Astrocyte of the spinal cord (primary cell): ENCODE measurements at places on chromosomes 12 and 14.

DNA sequence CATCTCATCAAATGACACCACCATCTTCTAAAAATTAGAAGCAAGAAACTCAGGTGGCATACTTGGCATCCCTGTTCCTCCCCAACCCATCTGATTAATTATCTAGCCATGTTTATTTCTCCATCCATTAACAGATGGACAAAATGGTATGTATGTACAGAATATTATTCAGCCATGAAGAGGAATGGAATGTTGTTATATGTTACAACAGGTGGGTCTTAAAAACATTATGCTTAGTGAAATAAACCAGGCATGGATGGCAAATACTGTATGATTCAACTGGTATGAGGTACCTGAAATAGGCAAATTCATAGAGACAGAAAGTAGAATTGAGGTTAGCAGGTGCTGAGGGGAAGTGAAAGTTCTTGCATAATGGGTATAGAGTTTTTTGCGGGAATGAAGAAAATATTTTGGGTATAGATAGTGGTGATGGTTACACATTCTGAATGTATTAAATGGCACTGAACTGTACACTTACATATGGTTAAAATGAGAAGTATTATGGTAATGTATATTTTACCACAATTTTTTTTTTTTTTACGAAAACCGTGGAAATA, 17.5 kb downstream of the YY1 start:
- DNase-seq: no peak

DNA sequence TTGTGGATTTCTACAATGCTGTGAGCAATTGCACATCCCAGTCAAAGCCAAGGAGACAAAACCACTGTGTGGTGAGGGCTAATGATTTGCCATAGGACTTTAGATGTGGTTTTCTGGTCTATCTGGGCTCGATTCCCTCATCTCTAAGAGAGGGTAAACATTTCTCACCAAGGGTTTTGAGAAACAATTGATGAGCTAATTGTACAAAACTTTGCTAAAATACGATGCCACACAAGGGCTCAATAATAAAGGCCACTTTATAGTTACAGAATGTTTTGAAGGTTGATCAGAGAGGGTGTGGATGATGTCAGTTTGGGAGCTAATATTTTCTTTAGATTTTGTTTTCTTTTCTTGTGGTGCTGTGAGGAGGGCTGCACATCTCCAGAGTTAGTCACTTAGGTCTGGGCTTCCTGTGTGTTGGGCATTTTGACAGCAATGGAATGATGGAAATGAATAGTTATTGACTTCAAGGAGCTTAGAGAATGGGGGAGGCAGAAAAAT, 60.8 kb upstream of the SLC38A4 start:
- DNase-seq: peak; percentile 93

- no peak for DNase-seq
These were observed 13.3 kb downstream of the MOAP1 start for GRCh38 chr14:93171376-93171775.

GRCh38 chr14:55332654-55333570, 61.7 kb downstream of the FBXO34 start:
- peak; percentile 51 for DNase-seq
